Astrocyte (in vitro differentiated cells and primary cell): ENCODE measurements at places on chromosomes 2 and 18. TPM values are rescaled to one million over a fixed set of nuclear protein-coding genes. Genes with fewer than 3 reads are reported as not detected.
A peak's percentile ranks its signal among the peaks of the same experiment; 100 is the strongest.

- peak; percentile 49 for DNase-seq
- H3K36me3 ChIP-seq = no peaks in the 10 kb centered on the region
- peaks cover 6% of the 10 kb centered on the region for H3K4me1 ChIP-seq
- H3K27me3 ChIP-seq = no peaks in the 10 kb centered on the region
- H3K27ac ChIP-seq = no peak overlapping the region
Measured at GRCh38 chr2:127829845-127830246, 18.9 kb upstream of the WDR33 start.

- H3K4me3 ChIP-seq = peak overlapping the region; percentile 78
- DNase-seq = peak; percentile 46
- peaks cover 12% of the 10 kb centered on the region for H3K4me1 ChIP-seq
- peak overlapping the region; percentile 86 for H3K27ac ChIP-seq
- H3K36me3 ChIP-seq = no peaks in the 10 kb centered on the region
- H3K27me3 ChIP-seq = peaks cover 13% of the 10 kb centered on the region
Measured at GRCh38 chr2:199458009-199458805, 468 bp upstream of the SATB2 start.

- no peak overlapping the region for H3K27ac ChIP-seq
- DNase-seq = no peak
- no peak overlapping the region for H3K4me3 ChIP-seq
- H3K4me1 ChIP-seq = no peaks in the 10 kb centered on the region
- H3K27me3 ChIP-seq = no peaks in the 10 kb centered on the region
Measured at GRCh38 chr18:80229766-80230745, 17.3 kb downstream of the PARD6G start.

The ZAP70 gene
- total RNA-seq = 0.14 and 0.73 TPM in 2 replicates

The GRB14 gene
- 8.6 and 11.1 TPM in 2 replicates for total RNA-seq

The MYOM1 gene
- total RNA-seq = 0.57 and 0.94 TPM in 2 replicates

The IL1R2 gene
- total RNA-seq = 0.34 TPM in 1 of 2 replicates, not detected in the other
